ACHN (cell line): ENCODE measurements at places on chromosomes 2 and 18.

DNA sequence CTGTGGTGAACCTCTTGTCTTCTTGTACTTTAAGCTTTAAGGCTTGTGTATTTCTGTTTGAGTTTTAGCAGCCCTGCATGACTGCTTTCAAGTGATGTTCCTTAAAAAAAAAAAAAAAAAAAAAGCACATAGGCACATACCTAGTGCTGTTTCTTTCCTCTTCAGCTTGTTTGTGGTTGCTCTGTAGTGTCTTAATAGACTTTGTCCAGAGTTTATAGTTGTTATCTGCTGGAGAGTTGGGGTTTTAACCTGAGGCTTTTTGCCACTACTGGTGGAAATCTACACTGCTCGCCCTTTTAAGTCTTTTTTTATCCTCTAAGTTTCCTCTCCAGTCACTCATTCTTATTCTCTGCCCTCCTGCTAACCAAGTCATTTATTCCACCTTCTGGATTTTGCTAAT lies 34.5 kb downstream of the AGFG1 start:
- no peak for DNase-seq

DNA sequence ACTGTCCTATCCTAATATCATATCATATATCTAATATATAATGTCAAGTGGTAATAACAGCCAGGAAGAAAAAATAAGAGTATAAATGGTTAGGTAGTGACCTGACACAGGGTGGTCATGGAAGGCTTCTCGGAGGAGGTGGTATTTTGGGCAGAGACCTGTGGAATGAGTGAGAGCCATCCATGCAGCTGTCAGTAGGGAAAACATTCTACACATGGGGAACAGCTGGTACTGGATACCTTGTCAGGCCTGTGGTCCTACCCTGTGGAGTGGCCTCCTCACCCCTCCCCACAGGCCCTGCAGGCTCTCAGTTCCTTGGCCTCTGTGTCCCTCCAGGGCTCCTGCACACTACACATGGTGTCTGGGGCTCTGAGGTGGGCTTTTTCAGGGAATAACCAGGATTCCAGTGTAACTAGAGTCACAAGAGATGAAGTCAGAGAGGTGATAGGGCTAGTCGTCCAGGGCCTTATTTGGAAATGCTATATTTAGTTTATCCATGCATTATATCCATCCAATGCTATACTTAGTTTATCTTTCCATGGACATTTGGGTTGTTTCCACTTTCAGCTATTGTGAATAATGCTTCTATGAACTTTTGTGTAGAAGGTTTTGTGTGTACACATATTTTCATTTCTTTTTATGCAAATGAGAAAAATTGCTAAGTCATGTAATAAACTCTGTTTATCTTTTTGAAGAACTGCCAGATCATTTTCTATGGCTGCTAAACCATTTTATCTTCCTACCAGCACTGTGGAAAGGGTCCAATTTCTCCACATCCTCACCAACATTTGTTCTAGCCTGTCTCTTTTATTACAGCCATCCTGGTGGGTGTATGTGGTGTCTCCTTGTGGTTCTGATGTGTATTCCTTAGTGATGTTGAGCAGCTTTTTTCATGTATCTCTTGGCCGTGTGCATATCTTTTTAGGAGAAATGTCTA lies 75.6 kb downstream of the TPGS2 start:
- no peak for DNase-seq

- DNase-seq = no peak
Measured at GRCh38 chr18:78159397-78159796, 820.2 kb upstream of the SALL3 start.

DNA sequence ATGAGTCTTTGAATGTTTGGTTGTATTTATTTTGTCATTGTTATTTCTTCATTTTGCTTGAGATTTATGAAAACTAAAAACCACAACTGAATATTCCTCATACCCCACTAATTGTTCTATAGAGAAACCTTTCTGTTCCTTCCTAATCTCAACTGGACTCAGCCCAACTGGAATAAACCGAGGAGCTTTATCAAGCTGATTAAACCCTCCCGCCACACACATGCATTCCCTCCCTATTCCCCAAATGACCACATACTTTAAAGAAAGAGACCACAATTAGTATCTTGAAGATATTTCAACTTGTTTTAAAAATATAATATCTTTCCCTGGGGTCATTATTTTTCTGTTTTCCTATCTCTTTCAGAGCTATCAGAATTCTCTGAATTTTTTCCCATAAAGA lies 107.5 kb downstream of the OSR1 start:
- no peak for DNase-seq

DNA sequence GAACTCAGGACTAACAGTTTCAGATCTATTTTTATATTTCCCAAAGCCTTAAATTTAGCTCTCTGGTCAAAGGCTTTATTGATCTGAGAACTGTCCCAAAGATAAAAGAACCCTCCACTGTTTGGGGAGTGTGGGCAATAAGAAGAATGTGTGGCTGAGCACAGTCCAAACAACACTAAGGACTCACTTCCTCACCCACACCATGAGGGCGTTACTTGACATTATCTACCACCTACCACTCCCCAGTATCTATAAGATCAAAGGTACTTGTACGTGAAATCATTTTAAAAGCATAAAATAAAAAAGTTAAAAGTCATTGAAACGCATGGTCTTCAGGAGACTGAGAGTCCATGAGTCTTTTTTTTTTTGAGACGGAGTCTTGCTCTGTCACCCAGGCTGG lies 54.6 kb upstream of the NFU1 start:
- DNase-seq = no peak

- no peak for DNase-seq
Measured at GRCh38 chr18:79543861-79544385, 135.7 kb upstream of the CTDP1 start.

GRCh38 chr18:62458346-62458745 lies 64.5 kb upstream of the ZCCHC2 start:
- DNase-seq = peak; percentile 19

DNA sequence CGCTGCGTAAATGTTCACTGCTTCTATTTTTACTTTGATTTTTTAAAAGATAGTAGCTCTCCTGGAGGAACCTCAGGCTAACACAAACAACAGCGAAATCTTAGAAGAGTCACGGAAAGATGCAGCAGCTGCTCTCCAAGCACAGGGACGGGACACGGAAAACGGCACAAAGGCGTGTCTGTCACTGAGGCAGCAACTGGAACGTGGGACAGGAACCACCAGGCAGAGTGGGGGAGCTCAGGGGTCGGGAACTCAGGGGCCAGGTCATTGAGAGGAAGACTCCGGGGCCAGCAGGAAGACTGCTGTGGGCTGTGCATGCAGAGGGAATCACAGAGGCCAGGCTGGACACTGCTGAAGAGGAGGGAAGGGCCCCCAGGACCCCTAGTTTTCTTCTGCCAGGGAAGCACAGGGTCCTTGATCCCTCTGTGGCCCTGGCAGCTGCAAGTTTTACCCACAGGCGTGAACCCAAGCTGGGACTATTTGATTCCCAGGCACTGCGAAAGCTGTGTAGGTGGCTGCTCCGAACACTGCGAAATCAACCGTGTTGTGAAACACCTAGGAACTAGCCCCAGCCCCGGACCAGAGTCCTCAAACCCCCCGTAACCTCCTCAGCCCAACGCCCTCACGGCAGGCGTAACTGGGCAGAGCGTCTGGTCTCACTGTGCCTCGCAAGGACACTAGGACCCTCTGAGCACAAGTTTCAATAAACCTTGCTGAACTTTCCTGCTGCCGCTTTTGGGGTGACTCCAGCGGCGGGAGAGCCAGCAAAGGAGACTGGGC lies 263.0 kb downstream of the EIPR1 start:
- no peak for DNase-seq

- no peak for DNase-seq
Measured at GRCh38 chr2:225637259-225637658, 237.7 kb downstream of the NYAP2 start.

GRCh38 chr2:133943108-133943507 lies 310.8 kb upstream of the MGAT5 start:
- DNase-seq = no peak

DNA sequence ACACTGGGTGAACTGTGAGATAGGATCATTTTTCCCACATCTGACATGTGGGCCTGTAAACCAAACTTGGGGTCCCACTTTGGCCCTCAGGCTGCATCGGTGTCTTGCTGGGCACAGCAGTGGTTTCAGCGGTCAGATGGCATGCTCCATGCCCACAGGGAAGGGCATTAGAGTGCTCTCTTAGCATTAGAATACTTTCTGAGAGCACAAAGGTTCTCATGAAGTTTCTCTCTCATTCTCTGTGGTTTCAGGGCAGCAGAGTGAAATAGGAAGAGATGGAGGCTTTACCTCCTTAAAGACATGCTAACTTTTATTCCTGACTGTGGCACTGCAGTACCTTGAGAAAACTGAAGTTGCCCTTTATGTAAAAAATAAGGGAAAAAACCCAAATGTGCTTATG lies 36.6 kb upstream of the GATA6 start:
- DNase-seq = no peak

DNA sequence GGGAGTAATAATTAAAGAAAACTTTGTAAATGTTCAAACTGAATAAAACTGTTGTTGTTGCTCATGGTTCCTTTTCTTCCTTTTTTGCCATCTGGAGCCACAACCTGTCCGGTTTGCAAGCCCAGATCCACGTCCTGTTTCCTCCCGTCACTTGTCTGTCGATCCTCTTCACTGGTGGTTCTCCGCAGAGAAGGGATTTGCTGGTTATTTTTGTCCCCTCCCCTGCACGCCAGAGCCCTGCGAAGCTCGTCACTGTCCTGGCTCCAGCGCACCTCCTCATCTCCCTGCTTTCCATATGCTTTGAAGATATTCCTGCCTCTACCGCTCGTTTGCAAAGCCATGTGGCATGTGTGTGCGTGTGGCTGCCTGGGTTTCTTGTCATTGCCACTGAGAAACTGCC lies 461.4 kb downstream of the RNF144A start:
- DNase-seq = no peak

DNA sequence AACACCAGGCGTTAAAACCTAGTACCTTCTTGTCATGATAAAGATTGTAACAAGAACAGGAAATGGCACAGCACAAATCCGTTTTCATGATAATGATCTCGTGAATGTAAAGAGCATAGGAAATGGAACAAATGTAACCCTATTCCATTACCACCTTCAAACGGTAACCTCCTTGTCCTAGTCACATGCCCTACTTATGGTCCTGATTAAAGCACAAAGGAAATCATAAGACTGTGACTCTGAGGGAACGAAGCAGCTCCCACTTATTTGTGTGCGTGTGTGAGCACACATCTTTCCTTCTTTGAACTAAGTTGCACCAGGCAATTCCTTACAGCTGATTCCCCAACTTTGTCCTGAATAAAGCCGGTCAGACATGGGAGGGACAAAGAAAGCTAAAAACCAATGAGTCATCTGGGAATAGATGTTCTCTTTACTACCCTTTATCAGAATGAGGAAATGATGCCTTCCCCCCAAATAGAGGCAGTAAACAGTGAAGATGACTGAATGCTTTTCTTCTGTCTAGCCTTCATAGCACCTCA lies 192.6 kb downstream of the IKZF2 start:
- no peak for DNase-seq

GRCh38 chr18:44945888-44946401 lies 265.3 kb downstream of the SETBP1 start:
- no peak for DNase-seq

DNA sequence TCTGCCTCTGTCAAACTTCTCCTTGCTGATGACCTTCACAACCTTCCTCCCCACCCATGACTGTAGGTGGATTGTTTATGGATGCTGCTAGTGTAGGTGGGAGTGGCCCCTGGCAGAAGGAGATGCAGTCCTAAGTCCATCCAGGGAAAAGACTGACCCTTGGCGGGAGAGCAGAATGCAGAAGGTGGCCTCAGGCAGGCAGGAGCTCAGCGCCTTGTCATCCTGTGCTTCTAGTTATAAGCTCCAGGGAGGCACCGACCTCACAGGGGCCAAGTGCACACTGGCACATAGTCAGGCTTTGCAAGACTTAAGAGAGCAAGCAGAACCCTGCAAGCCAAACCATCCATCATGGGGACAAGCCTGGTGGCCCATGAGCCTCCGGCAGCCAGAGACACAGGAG lies 74.4 kb downstream of the CAPN13 start:
- no peak for DNase-seq

GRCh38 chr18:21101172-21101571 lies 10.4 kb downstream of the ROCK1 start:
- no peak for DNase-seq

- DNase-seq = no peak
Measured at GRCh38 chr2:65021709-65022108, 32.5 kb downstream of the SLC1A4 start.
